ENCODE measurements at places on chromosomes 1 and 21. TPM values are rescaled to one million over a fixed set of nuclear protein-coding genes. Genes with fewer than 3 reads are reported as not detected.

LRRIQ3 gene
- 1.1 TPM for total RNA-seq

GSTM1 gene
- total RNA-seq = not detected

MPL gene
- not detected for total RNA-seq

PLA2G2C gene
- total RNA-seq = 0.94 TPM

GRCh38 chr21:37868446-37869295 is 47.6 kb downstream of the KCNJ6 start:
- DNase-seq = no peak

- DNase-seq = no peak
Observed at GRCh38 chr1:167648252-167648849, 18.3 kb downstream of the RCSD1 start.

- DNase-seq = peak; percentile 35
Observed at GRCh38 chr1:33036051-33036525, 595 bp downstream of the AK2 start.

- DNase-seq = no peak
Observed at GRCh38 chr1:41999884-42000283, 81.2 kb upstream of the HIVEP3 start.

DNA sequence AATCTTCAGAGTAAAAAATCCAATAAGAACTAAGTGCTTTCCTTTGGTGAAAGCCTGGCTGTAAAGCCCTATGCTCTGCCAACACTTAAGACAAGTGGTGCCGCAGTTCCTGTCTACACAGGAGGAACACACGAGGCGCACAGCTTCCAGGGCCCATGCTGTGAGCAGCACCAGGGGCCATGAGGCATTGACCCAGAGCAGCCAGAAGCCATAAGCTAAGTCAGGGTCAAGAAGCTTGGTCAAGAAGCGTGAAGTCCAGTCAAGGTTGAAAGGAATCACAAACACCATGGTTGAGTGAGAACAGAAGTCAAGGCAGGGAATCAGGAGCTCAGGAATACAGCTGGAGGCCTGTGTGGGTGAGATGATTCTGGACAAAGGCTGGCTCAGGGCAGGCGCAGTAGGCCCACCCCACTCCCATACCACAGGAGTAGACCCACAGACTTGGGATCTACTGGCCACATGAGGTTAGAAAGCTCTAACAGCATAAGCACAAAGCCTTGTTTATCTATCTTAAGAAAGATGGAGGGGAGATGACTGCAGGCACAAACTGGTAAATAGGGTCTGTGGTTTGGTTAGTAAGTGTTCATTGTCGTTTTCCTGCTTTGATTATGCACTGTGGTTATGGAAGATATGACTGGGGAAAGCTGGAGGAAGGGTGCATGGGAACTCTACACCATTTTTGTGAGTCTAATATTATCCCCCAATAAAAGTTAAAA is 42.9 kb upstream of the RCAN3 start:
- DNase-seq = no peak

- no peak for DNase-seq
Observed at GRCh38 chr1:241045659-241046058, 311.3 kb downstream of the RGS7 start.

GRCh38 chr1:25066256-25066655 is 136.2 kb upstream of the RUNX3 start:
- DNase-seq = no peak

- DNase-seq = no peak
Observed at GRCh38 chr1:247241691-247242090, 14.2 kb upstream of the VN1R5 start.

DNA sequence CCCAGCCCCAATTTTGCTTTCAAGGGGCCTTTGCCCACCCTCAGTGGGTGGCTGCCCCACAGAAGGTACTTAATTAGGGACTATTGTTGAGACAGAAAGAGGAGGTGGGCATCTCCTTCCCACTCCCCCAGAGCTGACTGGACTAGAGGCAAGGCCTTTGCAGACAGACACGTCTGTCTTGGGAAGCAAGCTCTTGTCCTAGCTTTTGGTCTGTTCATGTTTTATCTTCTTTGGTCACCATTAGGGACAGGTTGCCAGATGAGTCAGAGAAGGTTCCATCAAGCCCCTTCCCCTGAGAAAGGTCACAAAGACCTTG is 27.7 kb downstream of the PTAFR start:
- no peak for DNase-seq

DNA sequence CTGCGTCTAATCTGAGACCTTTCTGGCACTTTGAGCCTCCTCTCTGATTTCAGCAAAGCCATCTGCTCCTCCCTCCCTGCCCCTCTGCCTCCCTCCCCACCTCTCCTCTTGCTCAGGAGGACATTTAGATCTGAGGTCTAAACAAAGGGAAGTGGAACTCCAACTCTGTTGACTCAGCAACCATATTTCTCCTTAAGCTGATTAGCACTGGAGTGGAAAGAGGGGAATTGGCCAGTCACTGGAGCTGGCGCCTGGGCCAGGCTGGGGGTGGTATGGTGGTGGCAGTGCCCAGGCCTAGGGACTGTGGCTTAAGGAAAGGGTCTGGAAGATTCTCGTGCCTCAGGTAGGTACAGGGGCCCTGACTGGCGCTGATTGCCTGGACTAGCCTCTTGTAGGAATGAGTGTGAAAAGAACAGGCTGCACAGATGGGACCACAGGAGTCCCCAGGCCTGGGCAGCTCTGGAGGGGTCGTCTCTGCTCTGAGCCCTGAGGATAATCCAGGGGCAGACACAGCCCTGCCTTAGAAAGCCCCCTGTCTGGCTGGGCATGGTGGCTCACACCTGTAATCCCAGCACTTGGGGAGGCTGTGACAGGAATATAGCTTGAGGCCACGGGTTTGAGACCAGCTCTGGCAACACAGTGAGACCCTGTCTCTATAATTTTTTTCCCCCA is 11.9 kb downstream of the SH2D2A start:
- DNase-seq = no peak

- peak; percentile 52 for DNase-seq
Observed at GRCh38 chr1:110916669-110917306, 43.8 kb downstream of the CD53 start.

- DNase-seq = no peak
Observed at GRCh38 chr1:181812208-181812607, 249.3 kb downstream of the ZNF648 start.

- DNase-seq = peak; percentile 98
Observed at GRCh38 chr1:23958810-23959460, 693 bp upstream of the PNRC2 start.

DNA sequence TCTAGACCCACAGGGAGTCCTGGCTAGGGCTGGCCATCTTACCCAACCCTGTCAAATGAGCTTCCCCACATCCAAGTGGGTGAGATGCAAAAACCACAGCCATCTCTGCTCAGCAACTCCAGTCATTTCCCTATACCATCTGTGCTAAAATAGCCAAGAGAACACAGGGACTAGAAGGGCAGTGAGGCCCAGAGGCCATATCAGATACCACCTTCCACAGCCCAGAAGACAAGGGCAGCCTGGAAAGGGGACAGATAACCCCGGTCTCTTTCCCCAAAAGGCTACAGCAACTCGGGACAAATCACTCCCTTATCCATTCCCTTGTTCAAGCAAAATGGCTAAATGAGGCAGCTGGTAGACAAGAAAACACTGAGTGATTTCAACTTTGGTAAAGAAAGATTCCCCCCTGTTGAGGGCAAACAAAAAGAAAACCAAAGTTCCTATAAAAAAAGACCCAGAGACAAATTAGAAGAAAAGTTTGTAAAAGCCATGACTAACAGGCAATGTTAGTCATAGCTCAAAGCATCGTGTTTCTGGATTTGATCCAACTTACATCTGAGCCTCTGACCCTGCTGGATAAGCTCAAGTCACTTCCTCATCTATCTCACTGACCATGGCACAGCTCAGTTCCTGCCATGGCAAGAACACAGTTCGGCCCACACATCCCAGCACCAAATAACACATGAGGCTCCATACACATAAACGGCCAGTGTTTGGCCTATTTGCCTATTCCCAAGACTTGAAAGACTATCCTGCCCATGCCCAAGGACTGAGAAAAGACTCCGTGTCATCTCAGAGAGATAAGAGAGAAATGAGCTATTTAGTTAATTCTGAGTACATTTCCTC is 3.1 kb downstream of the LAMB3 start:
- peak; percentile 37 for DNase-seq

DNA sequence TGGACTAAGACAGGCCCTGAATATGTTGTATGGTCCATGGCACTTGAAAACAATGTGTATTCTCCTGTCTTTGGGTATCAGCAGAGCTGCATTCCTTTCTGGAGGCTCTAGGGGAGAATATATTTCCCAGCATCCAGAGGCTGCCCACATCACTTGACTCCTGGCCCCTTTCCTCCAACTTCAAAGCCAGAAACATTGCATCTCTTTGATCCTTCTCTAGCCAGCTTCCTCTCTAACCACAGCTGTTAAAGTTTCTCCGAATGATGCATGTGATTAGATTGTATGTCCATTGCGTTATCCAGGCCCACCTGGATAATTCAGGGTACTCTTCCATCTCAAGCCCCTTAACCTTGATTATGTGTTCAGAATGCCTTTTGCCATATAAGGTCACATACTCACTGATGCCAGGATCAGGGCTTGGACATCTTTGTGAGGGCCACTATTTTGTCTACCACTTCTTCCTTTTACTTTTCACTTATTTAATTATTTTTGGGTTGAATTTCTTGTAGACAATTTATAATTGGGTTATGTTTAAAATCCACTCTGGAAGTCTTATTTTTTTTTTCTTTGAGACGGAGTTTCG is 5.3 kb downstream of the CHD1L start:
- DNase-seq = no peak

DNA sequence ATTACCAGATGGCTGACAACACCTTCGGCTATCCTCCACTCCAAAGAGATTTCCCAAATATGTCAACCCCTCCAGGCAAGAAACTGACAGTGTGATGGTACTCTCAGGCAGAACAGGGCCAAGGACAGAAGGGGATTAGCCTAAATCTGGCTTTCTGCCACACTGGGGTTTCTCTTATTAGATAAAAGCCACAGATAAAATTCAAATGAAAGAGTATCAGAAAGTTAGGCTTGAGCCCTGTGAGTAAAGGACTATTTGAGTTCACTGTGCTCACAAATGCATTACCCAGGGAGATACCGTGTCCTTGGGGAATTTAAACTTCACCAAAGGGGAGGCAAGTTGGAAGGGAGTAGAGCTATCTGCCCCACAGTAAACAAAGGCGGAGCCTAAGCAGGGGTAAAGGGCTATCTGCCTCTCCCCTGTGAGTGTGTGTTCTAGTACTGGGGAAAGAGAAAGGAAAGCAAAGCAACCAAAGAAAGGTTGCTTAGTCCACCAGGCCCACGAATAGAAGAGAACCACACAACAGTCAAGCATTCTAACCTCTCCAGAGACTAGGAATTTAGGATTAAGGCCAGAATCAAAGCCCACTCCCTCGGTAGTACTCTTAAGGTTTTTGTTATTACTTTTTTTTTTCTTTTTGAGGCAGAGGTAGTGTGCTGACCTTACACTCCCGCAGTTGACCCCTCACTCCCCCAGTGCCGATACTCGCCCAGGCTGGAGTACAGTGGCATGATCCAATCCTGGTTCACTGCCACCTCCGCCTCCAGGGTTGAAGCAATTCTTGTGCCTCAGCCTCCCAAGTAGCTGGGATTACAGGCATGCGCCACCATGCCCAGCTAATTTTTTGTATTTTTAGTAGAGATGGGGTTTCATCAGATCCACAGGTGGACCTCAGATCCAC is 12.7 kb downstream of the TPM3 start:
- no peak for DNase-seq

GRCh38 chr1:31739346-31739745 is 24.8 kb downstream of the ADGRB2 start:
- peak; percentile 71 for DNase-seq

DNA sequence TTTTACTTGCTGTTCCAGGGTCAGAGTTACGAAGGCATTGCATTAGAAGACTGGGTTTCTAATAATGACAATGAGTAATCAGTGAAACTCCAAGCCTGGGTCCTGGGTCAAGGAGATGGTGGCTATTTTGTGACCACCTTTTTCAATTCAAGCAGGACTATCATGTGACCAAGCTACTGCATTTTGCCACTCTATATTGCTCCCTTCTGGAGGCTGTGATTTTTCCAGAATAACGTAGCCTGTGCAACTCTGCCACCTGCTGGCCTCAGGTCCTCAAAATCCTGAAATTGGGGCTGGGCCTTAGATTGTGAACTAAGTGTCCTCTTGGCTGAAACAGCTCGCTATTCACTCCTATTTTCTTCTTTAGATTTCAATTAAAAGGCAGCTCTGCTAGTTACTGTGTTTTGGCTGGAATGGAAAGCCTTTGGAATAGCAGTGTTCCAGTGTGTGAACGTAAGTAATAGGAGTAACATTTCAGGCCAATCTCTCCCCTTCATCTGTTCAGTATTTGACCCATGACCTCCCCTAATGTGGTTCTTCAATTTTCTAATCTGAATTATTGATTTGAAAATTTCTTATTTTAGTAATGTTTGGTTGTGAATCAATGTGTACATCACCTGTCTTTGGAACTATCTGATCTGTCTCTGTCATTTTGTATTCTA is 52.9 kb upstream of the CD46 start:
- peak; percentile 73 for DNase-seq

GRCh38 chr1:83857103-83857502 is 141.8 kb downstream of the TTLL7 start:
- DNase-seq = no peak

DNA sequence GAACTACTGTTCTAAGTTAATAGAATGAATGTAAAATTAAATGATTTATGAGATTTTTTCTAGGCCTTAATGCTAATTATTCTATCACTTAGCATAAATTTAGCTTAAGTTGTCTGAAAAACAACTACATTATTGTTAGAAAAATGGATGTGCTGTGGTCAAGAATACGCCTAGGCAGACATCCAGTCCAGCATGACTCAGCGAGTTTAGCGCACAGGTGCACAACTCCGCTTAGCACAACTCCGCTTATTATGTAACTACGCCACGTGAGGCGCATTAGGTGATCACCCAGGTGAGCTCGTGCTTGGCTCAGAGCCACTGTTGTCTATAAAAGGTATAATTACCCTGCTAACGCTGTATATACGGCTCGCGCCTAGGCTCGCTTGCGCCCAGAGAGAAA is 1043.6 kb upstream of the ADGRL4 start:
- DNase-seq = no peak

- DNase-seq = no peak
Observed at GRCh38 chr21:45378258-45378966, 26.6 kb upstream of the COL18A1 start.
